ENCODE measurements at places on chromosomes 1 and 21.

DNA sequence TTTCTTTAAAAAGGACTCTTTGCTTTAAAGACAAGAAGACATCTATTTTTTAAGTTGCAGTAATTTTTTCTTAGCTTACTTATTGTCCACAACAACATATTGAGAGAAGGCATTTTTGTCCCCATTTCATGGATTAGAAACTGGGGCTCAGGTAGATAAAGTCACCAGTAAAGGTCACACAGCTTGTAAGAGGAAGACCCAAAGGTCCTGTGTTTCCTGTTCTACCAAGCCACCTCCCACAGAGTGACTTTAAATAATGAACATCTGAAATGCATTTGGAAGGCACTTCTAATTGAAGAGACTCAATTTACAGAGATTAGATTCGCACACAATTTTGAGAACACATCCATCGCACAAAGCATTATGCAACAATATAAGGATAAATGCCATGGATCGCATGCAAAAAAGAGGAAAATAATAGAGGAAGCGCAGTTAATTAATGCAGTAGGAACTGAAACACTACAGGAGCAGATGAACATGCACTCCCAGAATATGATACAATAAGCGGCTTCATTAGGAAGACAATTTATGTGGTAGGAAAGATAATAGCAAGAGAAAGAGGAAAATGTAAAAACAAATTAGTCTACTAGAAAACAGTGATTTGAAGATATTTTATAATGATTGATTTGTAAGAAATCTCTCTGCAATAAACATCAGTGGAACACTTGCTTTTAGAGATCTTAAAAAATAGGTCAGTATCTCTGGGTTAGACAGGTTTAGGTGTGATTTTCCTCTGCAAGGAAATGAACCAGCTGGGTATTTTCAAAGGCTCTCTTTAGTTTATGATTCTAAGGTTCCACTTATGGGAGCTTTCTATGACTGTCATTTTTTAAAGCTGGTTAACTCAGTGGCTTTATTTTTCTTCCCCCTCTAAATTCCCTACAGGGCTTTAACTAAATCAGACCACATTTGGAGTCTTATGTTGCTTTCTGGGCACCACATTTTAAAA, 27.1 kb upstream of the CD2 start:
- DNase-seq, result no peak

GRCh38 chr1:107277022-107277421, 136.2 kb downstream of the NTNG1 start:
- DNase-seq, result no peak

GRCh38 chr1:145708063-145708462, 895 bp upstream of the PDZK1 start:
- DNase-seq, result no peak

- DNase-seq, result no peak
Observed at GRCh38 chr1:221458447-221459156, 283.3 kb downstream of the DUSP10 start.

GRCh38 chr1:46256523-46256922, 9.0 kb downstream of the RAD54L start:
- no peak for DNase-seq

GRCh38 chr21:45026826-45027225, 47.6 kb upstream of the ADARB1 start:
- no peak for DNase-seq

GRCh38 chr1:51600529-51600928, 16.4 kb upstream of the OSBPL9 start:
- DNase-seq, result no peak

DNA sequence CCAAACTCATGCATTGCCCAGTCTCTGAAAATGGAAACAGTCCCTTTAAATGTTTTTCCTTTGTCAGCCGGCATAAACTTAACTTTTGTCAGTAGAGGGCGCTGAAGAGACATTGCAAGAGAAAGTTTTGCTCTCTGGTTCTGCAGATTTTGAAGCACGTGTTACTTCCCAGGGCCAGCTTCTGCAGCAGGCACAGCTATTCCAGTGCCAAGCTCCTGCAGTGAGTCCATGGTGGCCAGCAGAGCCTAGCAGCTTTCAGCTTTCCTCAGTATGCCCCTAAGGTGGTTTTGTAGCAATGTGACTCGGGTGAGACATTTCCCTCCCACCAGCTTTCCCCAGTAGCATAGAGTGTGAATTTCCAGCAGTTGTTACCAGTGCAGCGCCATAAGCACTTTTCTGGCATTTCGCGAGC, 2.6 kb upstream of the IFI44L start:
- DNase-seq, result peak; percentile 4

- DNase-seq, result no peak
Observed at GRCh38 chr1:3680488-3681230, 28.3 kb downstream of the TP73 start.

DNA sequence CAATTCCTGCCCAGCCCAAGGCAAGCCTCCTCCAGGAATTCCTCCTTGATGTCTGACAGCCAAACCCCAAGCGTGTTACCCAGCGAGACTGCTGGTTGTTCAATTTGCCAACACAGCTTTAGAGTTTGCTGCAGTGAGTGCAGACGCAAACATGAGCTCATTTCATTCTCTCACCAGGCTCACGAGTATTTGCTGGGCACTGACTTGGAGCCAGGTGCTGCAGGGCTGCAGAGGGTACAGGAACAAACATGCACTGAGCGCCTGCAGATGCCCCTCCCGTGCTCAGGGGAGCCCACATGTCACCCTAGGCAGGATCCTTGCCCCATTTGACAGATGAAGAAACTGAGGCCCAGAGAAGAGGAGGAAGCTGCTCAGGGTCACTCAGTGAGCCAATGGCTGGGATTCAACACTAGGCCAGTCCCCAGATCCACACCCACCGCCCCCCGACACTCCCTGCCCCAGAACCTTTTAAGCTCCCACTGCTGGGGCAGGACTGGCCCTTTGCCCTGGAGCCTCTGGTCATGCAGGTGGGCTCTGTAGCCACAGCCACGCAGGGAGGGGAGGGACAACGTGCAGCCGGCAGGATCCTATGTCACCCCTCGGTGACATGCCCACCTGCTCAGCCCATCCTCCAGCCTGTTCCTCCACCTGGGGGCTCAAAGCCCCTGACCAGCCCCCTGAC, 363.7 kb downstream of the MATN1 start:
- DNase-seq, result no peak

GRCh38 chr1:7629465-7630195, 141.5 kb upstream of the VAMP3 start:
- DNase-seq, result no peak

DNA sequence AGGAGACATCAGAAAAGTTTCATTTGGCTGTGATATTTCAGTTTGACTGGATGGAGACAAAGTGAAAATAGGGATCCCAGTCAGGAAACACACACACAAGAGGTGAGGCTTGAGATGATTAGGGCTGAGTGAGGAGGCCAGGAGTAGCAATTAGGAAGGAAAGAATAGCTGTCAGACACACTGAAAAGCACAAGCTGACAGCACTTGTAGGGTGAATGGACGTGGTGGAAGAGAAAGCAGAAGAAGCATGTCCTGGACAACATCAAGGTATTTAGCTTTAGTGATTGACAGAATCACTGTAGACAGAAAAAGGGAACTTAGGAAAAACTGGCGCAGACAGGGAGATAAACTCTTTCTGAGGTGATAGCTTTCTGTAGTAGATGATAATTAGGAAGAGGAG, 347.7 kb downstream of the TGFB2 start:
- DNase-seq, result no peak

- no peak for DNase-seq
Observed at GRCh38 chr1:88916883-88917282, 25.5 kb upstream of the GTF2B start.
